ENCODE measurements at places on chromosomes 2 and 18.

- no peak for DNase-seq
These were observed 531.0 kb upstream of the SETBP1 start for GRCh38 chr18:44149706-44150105.

- no peak for DNase-seq
These were observed 38.1 kb downstream of the TMEM37 start for GRCh38 chr2:119469661-119470297.

- no peak for DNase-seq
These were observed 141.5 kb upstream of the SP5 start for GRCh38 chr2:170573671-170574070.

DNA sequence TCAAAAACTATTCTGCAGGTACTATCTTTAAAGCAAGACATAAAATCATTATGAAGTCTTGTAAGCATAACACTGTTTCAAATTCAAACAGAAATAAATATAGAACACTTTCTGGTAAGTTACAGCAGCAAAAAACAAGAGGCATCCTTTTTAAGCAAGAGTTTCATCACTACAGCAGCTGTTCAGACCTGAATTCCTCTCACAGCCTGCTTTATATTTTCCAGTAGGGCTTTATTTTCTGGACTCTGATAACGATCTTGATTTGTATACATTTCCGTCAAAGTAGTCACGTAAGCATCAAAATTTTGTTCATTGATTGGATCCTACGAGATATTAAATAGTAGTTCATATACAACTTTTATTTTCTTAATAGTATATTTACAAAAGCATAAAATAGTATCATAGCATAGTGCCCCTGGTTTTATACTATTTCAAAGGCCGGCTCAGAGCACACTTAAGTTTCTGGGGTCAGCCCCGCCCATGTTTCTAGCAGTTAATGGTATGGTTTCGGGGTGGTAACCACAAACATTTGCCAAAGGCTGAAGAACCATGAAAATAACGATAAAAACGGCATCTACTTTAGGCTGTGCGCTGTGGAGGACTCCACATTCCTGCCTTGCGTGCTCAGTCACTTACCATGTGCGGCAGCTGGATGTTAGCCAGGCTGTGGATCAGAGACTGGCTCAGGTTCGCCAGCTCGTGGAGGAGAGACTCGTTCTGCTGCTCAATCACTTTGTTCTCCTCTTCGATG, 47.5 kb upstream of the PXDN start:
- DNase-seq: no peak

GRCh38 chr2:30683236-30683956, 123.8 kb downstream of the CAPN13 start:
- no peak for DNase-seq

GRCh38 chr18:13808294-13809042, 15.5 kb upstream of the MC5R start:
- no peak for DNase-seq

DNA sequence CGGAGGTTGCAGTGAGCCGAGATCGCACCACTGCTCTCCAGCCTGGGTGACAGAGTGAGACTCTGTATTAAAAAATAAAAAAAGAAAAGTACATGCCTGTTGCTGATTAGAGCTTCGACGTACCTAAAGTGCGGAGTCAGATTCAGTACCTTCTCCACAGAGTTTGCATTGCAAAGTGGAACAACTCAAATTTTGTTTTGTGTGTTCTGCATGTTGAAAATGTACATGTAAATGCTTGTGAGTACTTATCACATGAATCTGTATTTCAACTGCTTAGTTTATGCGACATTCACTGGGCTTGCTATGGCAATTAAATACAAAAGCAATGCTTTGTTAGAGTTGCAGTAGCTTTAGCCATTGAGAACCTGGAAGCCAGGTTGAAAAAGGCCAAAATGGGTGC, 36.4 kb downstream of the ACTR2 start:
- no peak for DNase-seq

DNA sequence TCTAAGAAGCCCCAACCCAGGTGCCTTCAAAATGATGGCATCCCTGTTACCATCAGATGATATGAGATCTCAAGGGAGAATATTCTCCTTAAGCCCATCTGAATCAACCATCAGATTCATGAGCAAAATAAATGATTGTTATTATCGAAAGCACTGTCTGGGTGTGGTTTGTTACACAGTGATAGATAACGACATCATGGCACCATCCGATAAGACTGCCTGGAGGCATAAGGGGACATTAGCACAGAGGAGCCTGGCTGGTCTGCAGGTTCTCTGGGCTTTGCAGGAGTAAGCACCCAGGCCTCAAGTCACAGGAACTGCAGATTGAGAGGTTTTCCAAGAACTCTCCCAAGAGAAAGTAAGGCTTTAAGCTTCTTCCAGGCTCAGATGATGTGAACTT, 15.6 kb downstream of the BMP10 start:
- no peak for DNase-seq

DNA sequence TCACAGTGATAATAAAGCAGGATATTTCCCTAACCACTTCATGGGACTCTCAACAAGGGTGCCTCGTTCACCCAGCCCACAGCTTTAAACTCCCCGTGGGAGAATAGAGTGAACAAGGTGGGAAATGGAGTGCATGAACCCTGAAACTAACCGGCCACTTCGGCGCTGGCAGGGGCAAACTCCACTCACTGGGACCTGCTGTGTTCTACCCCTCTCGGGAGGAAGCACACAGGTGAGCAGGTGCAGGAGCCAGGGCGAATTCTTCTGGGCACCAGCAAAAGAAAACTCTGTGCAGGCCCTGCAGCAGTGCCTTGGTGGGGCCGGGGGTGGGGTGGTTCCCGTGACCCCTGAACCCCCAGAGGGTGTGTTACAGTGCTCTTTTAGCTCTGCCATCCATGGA, 2029.1 kb upstream of the LRRTM1 start:
- DNase-seq: no peak

DNA sequence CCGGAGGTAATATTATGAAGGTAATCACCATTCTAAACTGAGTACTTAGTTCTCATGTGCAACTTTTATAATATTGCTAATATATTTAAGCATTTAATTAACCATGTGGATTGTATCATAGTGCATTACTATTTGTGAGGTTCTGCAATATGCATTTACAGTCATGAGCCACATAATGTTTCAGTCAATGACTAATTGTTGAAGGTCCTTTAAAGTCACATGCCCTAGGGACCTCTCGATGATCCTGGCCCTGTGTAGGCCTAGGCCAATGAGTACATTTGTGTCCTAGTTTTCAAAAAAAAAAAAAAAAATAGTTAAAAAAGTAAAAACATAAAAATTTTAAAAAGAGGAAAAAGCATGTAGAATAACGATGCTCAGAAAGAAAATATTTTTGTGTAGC, 298.0 kb downstream of the DSEL start:
- no peak for DNase-seq

All from cerebellum (tissue), 4 donors.